ENCODE measurements at places on chromosomes 1 and 21. TPM values are rescaled to one million over a fixed set of nuclear protein-coding genes. Genes with fewer than 3 reads are reported as not detected.

GRCh38 chr1:76690766-76691165, 176.5 kb upstream of the ST6GALNAC5 start:
- no peak for DNase-seq

GRCh38 chr1:47984175-47984789, 12.9 kb downstream of the TRABD2B start:
- DNase-seq = no peak

DNA sequence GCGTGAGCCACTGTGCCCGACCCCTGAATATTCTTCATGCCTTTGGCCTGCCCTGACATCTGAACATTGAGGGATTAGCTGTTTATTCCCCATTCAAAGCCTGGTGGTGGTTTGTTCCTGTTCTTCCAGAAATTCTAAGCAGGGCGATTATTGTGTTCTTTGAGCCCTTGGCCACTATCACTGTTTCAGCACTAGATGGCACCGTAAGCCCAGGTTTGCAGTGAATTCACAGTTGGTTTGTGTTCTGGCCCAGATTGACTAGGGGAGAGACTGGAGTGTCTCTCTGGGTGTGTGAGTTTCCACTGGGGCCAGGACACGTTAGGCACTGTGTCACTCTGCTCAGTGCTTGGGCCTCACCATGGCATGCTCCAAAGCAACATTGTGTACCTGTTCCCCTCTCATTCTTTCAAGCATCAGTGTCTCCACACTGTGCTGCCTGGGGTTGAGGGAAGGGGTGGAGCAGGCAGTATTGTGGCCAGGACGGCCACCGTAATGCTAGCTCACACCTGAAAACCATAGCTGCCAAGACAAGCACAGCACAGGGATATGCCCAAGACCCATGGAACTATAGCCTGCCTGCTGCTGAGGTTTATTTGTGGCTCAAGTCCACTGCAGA, 52.7 kb downstream of the PKN2 start:
- DNase-seq = no peak

DNA sequence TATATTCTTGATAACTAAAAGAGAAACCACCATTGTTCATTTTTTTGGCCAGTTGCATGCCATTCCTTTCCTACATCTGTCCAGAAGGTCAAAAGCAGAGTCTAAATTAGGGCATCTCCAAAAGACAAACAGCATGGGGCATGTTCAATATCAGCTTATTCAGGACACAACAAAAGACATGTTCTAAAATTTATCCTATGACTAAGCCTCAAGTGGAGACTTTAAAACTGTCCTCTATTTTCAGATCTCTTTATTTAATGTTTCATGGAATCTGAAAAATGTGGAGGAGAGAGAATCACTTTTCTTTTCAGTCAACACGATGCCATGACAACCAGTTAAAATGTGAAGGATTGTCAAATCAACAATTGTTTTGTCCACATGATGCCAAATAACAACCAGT, 303.4 kb upstream of the PRMT6 start:
- DNase-seq = no peak

GRCh38 chr1:117757668-117758067, 151.8 kb downstream of the TENT5C start:
- DNase-seq = no peak

GRCh38 chr1:23745515-23745914, 2.2 kb downstream of the ELOA start:
- no peak for DNase-seq

GRCh38 chr1:96557336-96557735, 164.2 kb upstream of the PTBP2 start:
- DNase-seq = no peak

GRCh38 chr1:44511769-44512168, 106.7 kb downstream of the RNF220 start:
- no peak for DNase-seq

DNA sequence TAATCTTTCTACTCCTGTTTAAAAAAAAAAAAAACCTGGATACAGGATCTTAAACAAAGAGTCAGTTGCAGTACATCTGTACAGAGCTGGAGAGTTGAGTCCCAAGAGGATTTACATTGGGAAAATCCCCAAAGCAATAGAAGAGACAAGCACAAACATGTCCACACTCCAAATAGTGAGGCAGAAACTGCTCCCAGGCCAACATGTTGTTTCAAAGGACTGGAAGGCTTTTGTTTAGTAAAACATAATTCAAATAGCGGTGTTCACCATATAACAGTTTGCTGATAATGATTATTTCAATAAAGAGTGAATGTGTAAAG, 425.4 kb downstream of the ADGRL2 start:
- no peak for DNase-seq

DNA sequence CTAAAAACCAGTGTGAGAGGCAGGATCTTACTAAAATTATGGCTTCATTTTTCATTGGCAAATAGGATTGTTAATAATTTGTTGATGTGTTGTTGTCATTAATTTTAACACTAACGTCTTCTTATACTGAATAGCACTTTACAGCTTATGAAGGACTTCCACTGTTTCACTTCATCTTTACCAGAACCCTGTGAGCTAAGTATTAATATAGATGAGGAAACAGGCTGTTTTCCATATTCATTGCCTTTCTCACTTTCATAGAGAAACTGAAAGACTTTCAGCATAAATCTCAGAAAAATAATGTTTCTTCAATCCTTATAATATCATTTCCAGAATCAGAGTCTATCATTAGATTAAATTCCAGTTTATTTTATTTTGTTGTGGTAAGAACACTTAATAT, 8.5 kb downstream of the MAP10 start:
- no peak for DNase-seq

DNA sequence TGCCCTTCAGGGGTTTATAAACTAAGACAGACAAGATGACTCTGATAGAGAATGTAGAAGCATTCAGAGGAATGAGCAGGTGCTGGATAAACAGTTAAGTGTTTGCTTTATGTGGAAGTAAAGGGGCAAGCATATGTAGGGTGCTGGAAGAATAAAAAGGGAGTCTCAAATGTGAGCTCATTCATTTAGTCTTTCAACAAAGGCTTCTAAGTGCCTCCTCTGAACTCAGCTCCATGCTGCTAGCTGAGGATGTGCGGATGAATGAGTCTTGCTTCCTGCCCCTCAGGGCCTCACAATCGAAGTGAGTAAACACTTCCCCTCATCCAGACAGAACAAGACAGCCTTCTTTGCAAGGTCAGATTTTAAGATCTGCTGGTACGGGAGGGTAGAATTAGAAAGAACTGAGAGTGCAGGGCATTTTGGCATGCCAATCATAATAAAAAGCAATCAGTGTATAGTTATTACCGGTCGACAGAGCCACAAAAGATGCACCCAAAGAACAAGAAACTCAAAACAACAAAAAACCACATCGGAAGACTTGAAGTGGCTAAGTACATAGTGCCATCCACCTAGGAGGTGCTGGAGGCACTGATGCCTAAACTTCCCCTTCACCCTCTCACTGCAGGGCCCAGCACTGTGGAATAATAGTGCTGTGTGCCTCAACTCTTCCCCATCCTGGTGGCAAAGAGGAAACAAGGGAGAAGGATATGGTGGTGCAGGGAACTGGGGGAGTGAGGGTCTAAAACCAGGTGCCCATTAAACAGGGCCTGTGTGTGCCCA, 69.8 kb downstream of the TNR start:
- DNase-seq = no peak

- no peak for DNase-seq
Measured at GRCh38 chr21:23921670-23922418, 1685.4 kb downstream of the MRPL39 start.

DNA sequence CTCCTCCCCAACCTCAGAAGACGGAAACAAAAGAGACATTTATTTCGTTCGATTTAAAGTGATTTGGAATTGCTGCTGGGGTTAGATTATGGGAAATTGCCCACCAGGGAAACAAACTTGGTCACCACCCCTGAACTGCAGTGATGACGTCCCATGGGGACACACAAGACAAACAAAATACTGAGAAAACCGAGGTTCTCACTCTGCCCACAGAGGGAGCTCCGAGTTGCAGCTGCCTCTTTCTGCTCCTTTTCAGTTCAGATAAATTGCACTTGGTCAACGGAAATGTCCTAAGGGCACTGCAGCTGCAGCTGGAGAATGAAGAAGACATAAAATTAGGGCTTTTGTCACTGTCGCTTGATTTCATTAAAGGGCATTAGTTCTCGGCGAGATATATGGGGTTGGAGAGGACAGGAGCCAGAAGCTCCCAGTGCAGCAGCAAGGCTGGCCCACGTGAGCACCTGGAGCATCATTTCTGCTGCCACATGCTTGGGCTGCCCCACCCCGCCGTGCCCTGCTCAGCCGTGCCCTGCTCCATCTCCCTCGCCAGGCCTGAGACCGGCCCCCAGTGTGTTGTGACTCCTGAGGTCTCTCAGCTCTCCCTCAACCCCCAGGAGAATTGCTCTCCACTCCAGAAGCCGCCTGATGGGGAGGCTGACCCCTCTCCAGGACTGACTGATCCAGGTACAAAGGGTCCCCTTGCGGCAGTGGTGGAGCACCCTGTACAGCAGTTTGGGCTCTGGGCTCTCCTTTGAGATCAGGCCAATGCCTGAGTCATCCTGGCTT, 231.7 kb upstream of the AJAP1 start:
- no peak for DNase-seq

GRCh38 chr1:164660412-164660772, 101.4 kb downstream of the PBX1 start:
- DNase-seq = no peak

DNA sequence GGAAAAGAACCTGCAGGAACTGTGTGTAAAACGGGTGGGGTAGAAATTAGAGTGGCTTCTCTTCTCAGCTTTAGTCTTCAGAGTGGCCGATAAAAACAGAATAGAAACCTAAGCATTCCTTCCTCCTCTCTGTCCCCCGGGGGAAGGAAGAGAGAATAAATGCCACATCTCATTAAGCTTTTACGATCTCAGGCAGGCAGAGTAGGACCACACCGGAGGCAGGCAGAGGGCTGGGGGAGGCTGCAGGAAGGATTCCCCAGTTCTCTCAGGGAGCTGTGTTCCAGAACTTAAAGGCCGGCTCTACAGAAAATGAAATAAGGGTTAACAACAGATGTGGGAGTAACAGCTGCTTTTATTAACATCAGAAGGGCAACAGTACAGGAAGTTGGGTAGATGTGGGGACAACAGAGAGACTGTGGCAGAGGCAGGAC, 24.5 kb upstream of the MEF2D start:
- no peak for DNase-seq

TAF1A gene
- total RNA-seq = 6.5 TPM

AGPAT3 gene
- 35.7 TPM for total RNA-seq

SUSD4 gene
- 44.8 TPM for total RNA-seq

RNU1-1 gene
- under 0.01 TPM for total RNA-seq

HOOK1 gene
- 13.7 TPM for total RNA-seq
